Astrocyte of the spinal cord (primary cell): ENCODE measurements at places on chromosomes 7 and 10.
A peak's percentile ranks its signal among the peaks of the same experiment; 100 is the strongest.

GRCh38 chr10:120421250-120421649 lies 35.8 kb upstream of the PLPP4 start:
- DNase-seq: peak; percentile 37

GRCh38 chr7:132933072-132933458 lies 148.8 kb downstream of the CHCHD3 start:
- peak; percentile 37 for DNase-seq

GRCh38 chr10:52391927-52392602 lies 78.0 kb downstream of the DKK1 start:
- DNase-seq: no peak

DNA sequence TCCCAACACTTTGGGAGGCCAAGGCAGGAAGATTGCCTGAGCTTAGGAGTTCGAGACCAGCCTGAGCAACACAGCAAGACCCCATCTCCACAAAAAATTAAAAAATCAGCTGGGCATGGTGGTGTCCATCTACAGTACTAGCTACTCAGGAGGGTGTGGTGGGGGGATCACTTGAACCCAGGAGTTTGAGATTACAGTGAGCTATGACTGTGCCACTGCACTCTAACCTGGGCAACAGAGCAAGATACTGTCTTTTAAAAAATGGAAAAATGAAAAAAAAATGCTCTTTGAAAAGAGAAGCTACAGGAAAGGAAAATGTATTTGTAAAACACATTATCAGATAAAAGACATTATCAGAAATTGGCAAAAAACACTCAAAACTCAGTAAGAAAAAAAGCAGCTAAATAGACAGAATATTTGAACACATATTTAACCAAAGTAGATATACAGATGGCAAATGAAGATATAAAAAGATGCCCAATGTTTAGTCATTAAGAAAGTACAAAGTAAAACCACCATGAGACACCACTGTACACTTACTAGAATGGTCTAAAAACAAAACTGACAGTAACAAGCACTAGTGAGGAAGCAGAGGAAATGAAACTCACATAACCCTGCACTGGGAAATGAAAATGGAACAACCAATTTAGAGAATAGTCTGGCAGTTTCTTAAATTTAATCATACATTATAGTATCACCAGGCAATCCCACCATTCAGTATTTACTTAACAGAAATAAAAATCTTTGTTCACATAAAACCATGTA lies 40.5 kb downstream of the NRBF2 start:
- no peak for DNase-seq

GRCh38 chr7:112150823-112151641 lies 55.2 kb downstream of the DOCK4 start:
- DNase-seq: peak; percentile 40

GRCh38 chr10:29239569-29240472 lies 49.0 kb upstream of the LYZL1 start:
- no peak for DNase-seq

GRCh38 chr7:148481971-148482626 lies 108.5 kb upstream of the C7orf33 start:
- no peak for DNase-seq

- peak; percentile 26 for DNase-seq
Measured at GRCh38 chr7:28700790-28701203, 257.3 kb downstream of the TRIL start.

DNA sequence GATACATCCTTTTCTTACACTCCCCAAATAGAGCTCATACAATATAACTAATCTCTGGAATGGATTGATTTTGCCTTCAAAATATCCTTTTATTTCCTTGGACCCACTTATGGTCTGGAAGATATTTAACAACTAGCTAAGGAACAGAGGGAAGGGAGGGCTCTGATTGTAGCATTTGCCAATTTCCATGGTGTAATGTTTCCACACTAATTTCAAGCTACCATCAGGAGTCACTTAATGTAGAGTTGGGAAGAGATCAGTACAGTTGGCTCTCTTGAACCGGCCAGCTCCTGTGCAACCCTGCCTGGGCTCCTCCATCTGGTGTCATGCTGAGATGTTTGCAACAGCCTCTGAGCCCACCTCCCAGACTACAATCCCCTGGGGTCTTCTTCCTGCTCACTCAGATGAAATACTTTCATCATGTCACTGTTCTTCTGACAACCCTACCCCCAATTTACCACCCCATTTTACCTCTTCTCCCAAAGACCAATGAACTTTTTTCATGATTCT lies 8.0 kb upstream of the IL6 start:
- DNase-seq: peak; percentile 15

DNA sequence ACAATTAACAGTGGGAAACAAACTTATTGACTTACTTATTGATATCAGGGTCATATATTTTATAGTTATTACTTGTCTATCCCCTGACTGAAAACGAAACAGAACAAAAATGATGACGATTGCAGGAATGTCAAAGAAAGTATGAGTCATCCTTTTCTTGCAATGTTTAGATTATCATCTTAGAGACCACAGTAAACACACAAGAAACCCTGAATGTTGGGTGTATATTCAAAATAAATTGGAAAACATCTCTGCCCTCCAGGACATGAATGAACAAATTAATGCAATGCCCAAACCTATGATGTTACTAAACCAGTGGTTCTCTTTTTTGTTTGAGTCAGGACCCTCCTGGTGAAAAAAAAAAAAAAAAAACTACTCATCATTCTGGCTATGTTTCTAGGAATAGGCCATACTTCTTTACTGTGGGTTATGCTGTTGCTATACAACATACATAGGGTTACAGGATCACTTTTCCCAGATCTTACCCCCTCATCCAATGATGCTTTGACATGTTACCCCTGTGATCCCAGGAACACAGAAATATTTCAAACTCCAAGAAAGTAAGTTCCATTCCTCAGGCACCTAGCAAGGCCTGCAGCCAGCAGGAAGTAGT lies 623.4 kb upstream of the IGFBP3 start:
- peak; percentile 86 for DNase-seq

- peak; percentile 51 for DNase-seq
Measured at GRCh38 chr10:114996542-114996941, 58.5 kb downstream of the TRUB1 start.

DNA sequence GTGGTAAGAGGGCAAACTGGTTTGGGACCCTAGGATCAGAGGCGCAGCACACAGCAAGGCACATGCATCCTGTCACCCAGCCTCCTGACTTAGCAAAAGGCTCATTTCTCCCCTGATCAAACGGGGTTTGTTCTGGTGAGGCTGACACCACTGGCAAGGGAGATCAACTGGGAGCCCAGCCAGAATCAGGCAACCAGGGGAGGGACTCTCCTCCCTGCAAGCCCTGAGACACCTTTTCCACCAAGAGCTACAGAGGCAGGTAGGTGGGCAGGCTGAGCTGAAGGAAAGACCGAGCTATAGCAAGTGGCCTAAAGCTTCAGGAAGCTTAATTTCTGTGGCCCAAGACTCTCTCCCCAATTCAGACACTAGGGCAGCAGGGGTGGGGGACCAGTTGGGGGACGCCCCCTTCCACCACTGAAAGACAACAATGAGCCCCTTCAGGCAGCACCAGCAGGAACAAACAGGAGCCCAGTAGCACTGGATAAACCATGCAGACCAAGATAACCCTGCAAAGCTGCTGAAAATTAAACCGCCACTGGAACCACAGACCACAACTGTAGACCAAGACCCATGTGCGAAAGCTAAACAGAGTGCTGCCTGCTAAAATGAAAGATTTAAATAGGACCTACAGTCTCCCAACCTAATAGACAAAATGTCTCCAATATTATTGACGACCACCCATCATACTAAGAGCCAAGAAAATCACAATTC lies 27.1 kb upstream of the SAR1A start:
- DNase-seq: no peak

- DNase-seq: no peak
Measured at GRCh38 chr7:70239918-70240317, 641.6 kb downstream of the AUTS2 start.

- no peak for DNase-seq
Measured at GRCh38 chr7:90715067-90715466, 118.9 kb downstream of the CDK14 start.

DNA sequence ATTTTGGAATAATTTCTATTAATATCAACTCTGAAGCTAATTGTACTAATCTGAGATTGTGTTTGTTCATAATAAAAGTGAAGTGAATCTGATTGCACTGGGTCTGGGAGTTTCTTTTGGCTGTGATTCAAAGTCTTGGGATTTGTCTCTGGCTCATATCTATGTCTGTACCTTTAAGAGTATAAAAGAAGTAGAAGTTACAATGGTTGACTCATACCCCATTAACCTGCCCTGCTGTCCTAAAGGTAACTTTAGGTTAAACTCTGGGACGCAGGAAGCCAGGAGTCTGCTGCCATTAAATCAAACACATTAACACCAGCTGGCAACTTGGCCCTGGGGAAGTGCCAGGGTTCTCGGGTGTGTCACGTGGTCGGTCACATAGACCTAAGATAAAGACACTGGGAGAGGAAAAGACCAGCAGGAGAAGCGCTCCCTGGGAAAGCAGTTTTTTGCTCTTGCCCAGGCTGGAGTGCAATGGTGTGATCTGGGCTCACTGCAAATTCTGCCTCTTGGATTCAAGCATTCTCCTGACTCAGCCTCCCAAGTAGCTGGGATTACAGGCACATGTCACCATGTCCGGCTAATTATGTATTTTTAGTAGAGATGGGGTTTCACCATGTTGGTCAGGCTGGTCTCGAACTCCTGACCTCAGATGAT lies 17.8 kb downstream of the SCD start:
- DNase-seq: peak; percentile 92

DNA sequence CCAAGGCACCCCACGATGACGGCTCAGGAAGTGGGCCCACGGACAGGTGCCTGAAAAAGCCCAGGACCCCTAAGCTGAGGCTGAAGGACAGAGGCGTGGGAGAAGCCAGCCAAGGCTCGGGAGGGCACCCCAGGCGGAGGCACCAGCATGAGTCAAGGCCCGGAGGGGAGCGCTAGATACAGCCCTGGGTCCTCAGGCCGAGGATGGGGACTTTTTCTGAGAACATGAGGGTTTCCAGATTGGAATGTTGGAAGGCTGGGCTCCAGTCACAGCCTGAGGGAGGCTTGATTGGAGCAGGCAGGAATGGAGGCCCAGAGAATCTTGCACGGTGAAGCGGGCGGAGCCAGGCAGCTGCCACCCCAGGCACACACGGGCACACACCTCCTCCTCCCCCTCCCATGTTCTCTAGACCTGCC lies 19.0 kb upstream of the ELFN1 start:
- no peak for DNase-seq

DNA sequence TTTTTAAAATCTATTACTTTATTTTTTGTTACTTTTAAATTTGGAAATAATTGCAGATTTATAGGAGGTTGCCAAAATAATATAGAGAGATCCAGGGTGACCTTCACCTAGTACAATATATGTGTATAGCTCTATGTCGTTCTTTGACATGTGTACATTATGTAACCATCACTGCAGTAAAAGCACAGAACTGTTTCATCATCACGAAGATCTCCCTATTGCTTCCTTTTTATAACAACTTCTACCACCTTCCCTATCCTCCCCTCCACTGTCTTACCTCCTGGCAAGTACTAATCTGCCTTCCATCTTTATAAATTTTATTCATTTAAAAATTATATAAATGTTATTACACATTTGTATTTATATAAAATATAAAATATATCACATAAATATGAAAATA lies 251.0 kb downstream of the AUTS2 start:
- DNase-seq: no peak

DNA sequence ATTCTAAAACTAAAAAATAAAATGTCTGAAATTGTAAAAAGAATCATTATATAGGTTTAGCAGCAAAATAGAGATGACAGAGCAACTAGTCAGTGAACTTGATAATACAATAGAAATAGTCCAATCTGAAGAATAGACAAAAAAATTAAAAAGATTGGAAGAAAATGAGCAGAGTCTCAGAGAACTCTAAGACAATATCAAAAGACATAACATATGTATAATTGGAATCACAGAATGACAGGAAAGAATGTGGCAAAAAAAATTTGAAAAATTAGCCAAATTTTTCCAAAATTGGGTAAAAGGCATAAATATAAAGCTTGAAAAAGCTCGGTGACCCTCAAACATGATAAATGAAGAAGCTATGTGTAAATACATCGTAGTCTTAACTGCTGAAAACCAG lies 38.0 kb upstream of the CASD1 start:
- no peak for DNase-seq

GRCh38 chr7:30313348-30313747 lies 29.0 kb downstream of the ZNRF2 start:
- no peak for DNase-seq

- peak; percentile 5 for DNase-seq
Measured at GRCh38 chr7:106916679-106917078, 51.6 kb downstream of the PIK3CG start.

GRCh38 chr10:89591111-89591795 lies 53.8 kb downstream of the PANK1 start:
- DNase-seq: peak; percentile 36

DNA sequence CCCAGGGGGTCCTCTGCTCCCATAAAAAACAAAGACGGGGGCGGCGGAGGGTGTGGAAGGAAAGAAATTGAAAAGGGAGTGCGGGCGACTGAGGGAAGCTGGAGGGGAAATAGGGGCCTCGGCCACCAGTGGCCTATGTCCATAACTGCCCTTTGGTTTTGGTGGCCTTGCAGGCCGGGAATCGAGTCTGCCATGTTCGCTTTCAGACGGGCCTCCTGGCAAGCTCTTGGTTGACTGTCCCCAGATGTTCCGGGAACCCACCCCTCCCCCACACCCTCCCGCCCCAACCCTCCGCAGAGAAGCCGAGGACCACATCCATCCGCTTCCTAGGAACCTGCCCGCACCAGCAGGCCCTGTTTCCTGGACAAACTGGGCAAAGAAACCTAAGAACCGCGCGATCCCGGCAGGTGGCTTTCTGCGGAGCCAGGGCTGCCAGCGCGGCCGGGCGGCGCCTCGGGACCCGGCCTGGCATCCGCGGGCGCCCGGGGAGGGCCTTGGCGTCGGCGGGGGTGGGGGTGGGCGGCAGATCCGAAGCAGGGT lies 20.0 kb upstream of the GATA3 start:
- DNase-seq: no peak

- peak; percentile 60 for DNase-seq
Measured at GRCh38 chr10:32065856-32066255, 9.6 kb upstream of the KIF5B start.

DNA sequence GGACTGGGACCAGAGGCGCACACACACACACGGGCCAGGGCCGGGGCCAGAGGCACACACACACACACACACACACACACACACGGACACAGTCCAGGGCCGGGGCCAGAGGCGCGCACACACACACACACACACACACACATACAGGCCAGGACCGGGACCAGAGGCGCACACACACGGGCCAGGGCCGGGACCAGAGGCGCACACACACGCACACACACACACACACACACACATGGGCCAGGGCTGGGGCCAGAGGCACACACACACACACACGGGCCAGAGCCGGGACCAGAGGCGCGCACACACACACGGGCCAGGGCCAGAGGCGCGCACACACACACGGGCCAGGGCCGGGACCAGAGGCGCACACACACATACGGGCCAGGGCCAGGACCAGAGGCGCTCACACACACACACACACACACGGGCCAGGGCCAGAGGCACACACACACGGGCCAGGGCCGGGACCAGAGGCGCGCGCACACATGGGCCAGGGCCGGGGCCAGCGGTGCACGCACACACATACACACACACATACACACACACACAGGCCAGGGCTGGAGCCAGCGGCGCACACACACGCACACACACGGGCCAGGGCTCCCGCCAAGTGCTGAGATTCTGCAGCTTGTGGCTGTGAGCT lies 268.8 kb downstream of the ELFN1 start:
- DNase-seq: no peak

- DNase-seq: no peak
Measured at GRCh38 chr7:140322759-140323158, 75.6 kb downstream of the SLC37A3 start.

- no peak for DNase-seq
Measured at GRCh38 chr10:88226891-88227290, 356.2 kb downstream of the RNLS start.
